ENCODE measurements at places on chromosomes 1 and 21. TPM values are rescaled to one million over a fixed set of nuclear protein-coding genes. Genes with fewer than 3 reads are reported as not detected.

Gene HEYL
- under 0.01 TPM for total RNA-seq

DNA sequence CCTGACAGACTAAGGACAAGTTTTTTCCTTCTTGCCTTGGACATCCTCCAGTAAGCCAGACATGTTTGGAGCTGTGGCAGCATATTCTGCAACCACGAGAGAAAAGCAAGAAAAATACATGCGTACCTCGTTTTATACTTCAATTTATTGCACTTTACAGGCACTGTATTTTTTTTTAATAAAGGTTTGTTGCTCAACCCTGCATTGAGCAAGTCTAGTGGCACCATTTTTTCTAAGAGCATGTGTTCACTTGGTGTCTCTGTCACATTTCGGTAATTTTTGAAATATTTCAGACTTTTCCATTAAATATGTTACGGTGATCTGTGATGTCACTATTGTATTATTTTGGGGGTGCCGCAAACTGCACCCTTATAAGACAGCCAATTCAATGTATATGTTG lies 2.1 kb upstream of the SSX2IP start:
- no peak for DNase-seq

- DNase-seq = no peak
These were observed 209.4 kb upstream of the SNX7 start for GRCh38 chr1:98452162-98452561.

DNA sequence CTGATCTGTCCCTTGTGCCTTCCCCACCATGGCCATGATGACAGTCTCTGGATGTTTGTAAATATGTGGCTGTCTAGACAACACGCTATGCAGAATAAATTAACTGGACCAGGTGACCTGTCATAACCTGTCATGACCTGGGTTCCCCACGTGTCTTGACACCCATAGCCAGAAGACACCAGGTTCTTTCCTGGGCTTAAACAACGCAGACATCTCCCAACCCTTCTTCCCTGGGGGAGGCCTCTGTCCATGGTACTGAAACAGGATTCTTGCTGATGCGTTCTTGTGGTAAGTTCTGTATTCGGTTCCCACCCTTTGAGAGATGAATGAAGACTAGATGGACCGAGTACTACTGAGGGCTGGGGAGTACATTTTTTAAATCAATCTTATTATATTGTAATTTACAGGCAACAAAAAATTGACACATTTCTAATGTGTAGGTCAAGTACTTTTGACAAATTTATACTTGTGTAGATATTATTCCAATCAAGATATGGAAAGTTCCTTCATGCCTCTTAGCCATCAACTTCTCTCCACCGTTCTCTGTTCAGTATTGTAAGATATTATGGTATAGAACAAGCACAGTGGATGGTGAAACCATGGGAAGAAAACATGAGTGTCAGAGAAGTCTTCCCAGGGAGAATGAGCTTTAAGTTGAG lies 738.8 kb downstream of the PTPRU start:
- no peak for DNase-seq

Gene SLC1A7
- under 0.01 TPM for total RNA-seq

DNA sequence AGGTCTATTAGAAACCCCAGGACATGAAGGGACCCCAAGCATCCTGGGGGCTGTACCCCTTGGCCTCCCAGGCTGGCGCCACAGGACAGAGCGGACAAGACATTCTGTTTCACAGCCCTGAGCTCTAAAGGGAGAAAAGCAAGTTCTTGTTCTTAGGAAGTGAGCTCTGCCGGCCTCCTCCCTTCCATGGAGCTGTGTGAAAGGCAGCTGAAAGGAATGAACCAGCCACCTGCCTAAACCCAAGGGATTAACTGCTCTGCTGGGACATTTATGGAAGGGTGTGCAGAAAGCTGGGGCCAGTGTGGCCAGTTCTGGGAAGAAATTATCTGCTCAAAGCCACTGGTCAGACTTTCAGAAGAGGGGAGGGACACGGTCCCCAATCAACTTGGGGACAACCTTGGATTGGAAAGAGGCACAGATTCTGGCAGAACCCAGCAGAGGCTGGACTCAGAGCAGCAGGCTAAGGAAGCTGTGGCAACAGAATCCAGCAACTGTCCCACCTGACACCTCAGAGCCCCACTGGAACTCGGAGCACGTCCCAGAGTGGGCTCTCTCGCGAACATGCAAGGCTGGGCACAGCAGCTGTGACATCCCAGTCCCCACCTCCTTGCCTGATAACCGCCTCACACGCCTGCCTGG lies 2.1 kb downstream of the KLHL21 start:
- DNase-seq = peak; percentile 90

DNA sequence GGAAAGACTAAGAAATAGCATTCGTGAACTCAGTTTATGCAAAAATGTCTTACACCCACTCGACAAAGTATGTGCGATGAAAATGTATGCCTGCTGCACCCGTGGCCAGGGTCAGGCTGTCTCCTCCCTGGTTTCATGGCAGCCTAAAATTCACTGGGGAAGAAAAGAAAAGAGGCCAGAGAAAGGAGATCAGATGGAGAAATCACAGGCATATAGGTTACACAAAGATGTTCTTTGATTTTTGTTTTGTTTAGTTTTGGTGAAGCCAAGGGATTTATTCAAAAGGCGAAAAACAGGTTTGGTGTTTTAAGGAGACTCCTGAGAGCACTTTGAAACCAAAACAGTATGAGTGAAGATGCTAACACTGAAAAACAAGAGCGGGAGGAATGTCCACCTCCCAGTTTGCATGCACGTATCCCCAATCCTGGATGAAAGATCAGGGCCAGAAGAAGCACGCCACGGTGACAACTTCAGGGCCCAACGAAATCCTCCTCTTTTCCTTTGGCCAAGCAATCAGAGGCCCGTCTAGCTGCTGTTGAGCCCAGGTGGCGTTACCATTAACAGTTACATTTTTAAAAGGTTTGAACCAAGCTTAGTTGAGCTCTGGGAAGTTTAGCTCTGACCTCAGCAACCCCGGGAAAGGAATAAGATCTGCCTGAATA lies 992 bp upstream of the SSX2IP start:
- DNase-seq = no peak

GRCh38 chr1:192639607-192640368 lies 3.8 kb downstream of the RGS13 start:
- peak; percentile 25 for DNase-seq

DNA sequence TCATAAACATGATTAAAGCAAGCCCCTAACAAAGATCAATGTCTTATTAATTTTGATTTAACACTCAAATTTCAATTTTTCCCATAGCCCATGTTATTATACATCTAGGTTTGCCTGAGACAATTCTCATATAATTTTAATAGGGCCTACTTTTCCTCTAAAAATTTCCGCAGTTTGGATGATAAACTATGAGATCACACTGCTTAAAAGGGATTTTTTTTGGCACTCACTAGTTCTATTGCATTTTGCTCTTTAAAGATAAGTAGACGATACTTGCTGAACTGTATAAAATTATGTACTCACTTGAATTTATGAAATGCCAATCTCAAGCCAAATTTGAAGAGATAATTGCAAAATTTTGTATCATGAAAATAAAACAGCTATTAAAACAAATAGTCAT lies 480.4 kb upstream of the ZRANB2 start:
- DNase-seq = peak; percentile 11

DNA sequence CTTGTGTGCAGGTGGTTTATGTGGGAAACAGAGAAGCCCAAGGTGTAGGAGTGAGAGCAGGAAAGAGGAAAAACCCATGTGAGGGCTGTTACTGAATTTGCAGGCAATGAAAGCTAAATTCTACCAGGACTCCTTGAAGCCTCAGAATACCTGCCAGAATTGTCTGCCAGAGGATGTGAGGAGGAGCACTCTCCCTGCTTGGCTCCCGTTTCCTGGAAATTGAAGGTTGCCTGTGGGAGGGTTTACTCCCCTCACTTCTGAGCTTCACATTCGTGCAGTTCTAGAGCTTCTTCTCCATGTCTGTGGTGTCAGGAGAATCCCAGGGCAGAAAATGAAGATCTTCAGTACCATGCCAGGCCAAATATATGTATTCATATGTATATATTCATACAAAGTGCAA lies 220.8 kb upstream of the ZP4 start:
- no peak for DNase-seq

DNA sequence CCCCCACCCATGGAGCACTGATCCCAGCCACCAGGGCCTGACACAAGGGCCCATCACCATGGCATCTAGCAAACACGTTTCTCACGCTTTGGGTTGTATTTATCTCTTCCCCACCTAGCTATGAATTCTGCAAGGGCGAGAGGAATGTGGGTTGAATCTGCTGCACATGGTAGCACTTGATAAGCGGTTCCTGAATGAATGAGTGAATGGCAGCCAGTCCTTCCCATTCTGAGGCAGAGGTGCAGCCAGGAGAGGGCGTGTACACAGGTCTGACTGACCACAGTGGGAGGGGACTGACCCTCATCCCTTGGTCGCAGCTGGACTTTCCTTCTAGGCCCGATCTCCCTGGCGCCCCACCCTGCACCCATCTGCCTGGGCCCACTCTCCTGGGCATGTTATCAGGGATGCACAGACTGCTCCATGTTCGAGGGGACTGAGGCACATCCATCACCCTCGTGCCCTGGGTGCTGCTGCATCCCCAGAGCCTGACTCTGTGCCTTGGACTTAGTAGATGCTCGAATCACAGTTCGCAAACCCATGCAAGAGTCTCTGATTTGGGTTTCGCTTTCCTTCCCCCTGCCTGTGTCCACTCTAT lies 1.0 kb downstream of the RD3 start:
- DNase-seq = no peak

Gene OR2L13
- not detected for total RNA-seq

GRCh38 chr21:28016571-28016970 lies 976.1 kb downstream of the LTN1 start:
- DNase-seq = no peak

DNA sequence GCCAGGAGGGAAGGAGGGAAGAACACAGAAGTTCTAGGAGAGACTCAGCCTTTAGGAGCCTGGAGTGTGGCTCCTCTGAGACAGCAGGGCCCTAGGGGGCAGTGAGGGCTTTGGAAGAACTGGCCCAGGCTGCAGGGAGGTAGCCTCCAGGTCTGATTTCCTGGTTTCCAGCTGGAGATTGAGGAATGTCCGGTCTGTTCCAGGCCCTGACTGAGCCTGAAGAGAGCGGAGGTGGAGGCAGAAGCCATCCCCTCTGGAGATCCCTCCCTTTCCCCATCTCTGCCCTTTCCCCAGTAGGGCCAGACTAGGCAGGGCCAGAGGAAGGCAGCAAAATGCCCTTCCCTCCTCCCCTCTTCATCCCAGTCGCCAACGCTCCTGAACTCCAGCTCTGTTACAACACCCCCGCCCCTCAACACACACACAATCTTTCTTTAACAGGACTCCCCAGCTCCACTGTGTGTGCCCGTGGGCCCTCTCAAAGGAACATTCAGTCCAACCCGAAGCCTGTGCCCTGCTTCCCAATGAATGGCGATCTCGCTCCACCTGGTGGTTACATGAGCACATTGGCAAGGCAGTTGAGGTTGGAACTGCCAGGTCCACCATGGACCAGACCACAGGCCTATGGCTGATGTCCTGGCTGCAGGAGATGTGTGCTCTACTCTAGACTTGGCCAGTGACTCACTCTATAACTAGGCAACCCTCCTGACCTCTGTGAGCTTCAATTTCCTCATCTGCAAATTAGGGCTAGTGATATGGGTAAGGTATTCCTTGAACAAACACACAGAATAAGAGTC lies 32.0 kb downstream of the MAP7D1 start:
- peak; percentile 97 for DNase-seq

DNA sequence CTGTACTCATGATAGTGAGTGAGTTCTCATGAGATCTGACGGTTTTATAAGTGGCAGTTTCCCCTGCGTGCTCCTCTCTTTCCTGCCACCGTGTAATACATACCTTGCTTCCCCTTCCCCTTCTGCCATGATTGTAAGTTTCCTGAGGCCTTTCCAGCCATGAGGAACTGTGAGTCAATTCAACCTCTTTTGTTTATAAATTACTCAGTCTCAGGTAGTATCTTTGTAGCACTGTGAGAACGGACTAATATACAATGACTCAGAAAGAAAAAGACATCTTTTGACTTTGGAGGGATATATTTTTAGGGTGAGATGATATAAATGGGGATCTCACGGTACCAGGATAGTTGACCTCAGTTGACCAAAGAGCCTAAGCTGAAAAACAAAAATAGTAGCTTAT lies 74.7 kb upstream of the BACH1 start:
- no peak for DNase-seq

Gene AGMAT
- 2.2 TPM for total RNA-seq

GRCh38 chr1:177346790-177347359 lies 176.1 kb downstream of the BRINP2 start:
- DNase-seq = no peak

DNA sequence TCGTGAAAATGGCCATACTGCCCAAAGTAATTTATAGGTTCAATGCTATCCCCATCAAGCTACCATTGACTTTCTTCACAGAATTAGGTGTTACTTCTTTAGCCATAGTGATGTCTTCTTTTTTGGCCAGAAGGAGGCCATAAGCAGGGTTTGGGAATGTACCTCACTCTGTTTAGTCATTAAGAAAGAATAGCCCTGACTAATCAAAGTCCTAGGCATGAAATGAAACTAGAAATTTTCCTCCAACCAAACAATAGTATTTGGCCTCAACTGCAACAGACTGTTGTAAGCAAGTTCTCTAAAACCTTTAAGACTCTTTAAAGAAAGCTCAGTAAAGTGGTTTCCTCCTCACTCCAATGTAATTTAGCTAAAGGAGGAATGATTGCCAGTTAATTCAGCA lies 163.9 kb downstream of the AKT3 start:
- peak; percentile 41 for DNase-seq

Gene STIL
- 4.0 TPM for total RNA-seq

- peak; percentile 34 for DNase-seq
These were observed 99.4 kb downstream of the UCHL5 start for GRCh38 chr1:192959657-192960186.

GRCh38 chr1:165896277-165896676 lies 68.9 kb downstream of the UCK2 start:
- DNase-seq = peak; percentile 94

DNA sequence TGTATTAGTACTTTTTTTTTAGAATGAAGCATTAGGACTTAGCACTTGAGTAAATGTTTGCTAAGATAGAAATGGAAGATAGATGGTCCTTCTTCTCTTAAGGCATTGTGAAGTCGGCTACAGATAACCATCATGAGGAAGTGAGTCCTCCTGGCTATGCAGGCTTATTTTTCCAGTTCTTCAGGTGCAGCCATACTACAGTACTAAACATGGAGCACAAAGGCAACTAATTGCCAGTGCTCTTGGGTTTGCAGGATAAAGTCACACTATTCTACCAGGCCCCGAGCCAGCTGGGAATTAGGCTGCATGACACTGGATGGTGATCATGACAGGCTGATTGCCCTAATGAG lies 197.3 kb upstream of the SGIP1 start:
- no peak for DNase-seq

GRCh38 chr1:64653466-64653865 lies 91.4 kb upstream of the RAVER2 start:
- DNase-seq = no peak

- no peak for DNase-seq
These were observed 226.0 kb upstream of the KAZN start for GRCh38 chr1:14372526-14372925.

Gene KLHDC8A
- not detected for total RNA-seq

Gene GUCA2B
- total RNA-seq = not detected

Gene UMODL1
- not detected for total RNA-seq

Data from osteoblast (primary cell).